ENCODE measurements at places on chromosomes 12 and 14. TPM values are rescaled to one million over a fixed set of nuclear protein-coding genes. Genes with fewer than 3 reads are reported as not detected.

GRCh38 chr14:96663076-96663475 lies 134.1 kb upstream of the VRK1 start:
- no peak overlapping the region for H3K4me3 ChIP-seq
- H3K27ac ChIP-seq, result no peak overlapping the region
- no peaks in the 10 kb centered on the region for H3K36me3 ChIP-seq

GRCh38 chr12:24360057-24360456 lies 410.6 kb upstream of the SOX5 start:
- no peaks in the 10 kb centered on the region for H3K36me3 ChIP-seq
- no peak overlapping the region for H3K4me3 ChIP-seq
- H3K27ac ChIP-seq, result no peak overlapping the region

DNA sequence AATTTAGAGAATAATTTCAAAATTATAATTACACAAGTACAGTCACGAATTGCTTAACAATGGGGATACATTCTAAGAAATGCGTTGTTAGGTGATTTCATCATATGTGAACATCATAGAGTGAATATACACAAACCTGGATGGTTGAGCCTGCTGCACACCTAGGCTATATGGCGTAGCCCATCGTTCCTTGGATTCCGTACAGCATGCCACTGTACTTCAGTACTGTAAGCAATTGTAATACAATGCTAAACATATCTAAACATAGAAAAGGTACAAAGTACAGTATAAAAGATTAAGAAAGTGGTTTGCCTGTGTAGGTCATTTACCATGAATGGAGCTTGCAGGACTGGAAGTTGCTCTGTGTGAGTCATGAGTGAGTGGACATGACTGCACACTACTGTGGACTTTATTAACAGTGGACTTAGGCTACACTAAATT lies 286.2 kb downstream of the CACNA1C start:
- DNase-seq, result no peak
- H3K27ac ChIP-seq, result no peak overlapping the region
- H3K4me1 ChIP-seq, result no peaks in the 10 kb centered on the region
- no peaks in the 10 kb centered on the region for H3K36me3 ChIP-seq
- no peaks in the 10 kb centered on the region for H3K27me3 ChIP-seq

GRCh38 chr14:95180966-95181741 lies 23.8 kb upstream of the DICER1 start:
- H3K27me3 ChIP-seq, result peaks cover 7% of the 10 kb centered on the region
- no peak for DNase-seq
- no peak overlapping the region for H3K27ac ChIP-seq

GRCh38 chr14:104445832-104446381 lies 133.7 kb upstream of the C14orf180 start:
- peaks cover 8% of the 10 kb centered on the region for H3K27me3 ChIP-seq
- H3K4me3 ChIP-seq, result no peak overlapping the region
- H3K27ac ChIP-seq, result no peak overlapping the region
- H3K4me1 ChIP-seq, result no peaks in the 10 kb centered on the region
- no peak for DNase-seq

DNA sequence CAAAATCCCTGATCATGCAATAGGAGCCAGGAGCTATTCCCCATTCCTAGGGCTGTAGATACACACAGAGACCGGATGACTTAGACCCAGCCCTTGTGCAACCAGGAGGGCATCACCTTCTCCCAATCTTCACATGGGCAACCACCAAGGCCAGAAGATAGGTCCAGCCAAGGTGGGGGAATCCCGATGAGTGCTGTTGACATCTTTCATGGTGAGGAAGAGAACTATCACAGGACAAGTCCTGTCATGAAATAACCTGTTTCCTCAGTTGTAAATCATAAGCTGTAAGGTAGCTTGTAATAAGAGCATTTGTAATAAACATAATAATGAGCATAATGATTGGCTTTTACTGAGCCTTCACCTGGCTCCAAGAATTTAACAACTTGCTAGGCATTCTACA lies 89.5 kb downstream of the GCH1 start:
- no peaks in the 10 kb centered on the region for H3K36me3 ChIP-seq
- H3K4me1 ChIP-seq, result no peaks in the 10 kb centered on the region
- DNase-seq, result no peak
- H3K27me3 ChIP-seq, result no peaks in the 10 kb centered on the region
- H3K27ac ChIP-seq, result no peak overlapping the region
- no peak overlapping the region for H3K4me3 ChIP-seq

DNA sequence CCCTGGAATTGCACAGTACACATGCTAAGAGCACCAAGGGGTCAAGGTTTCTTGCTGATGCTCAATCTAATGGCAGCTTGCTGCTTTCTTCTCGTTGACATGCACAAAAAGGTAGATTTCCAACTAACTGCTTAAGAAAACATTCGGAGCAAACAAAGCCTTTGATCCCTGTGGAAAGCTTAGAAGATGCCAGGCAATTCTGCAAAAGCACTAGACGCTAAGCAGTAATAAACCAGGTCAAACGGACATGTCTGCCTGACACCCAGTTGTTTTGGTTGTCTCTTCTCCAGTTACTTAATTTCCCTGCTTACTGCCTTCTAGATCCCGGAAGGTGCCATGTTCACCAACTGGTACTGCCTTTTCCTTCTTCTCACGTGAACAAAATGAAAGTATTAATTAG lies 100.5 kb upstream of the TMCC3 start:
- no peak overlapping the region for H3K4me3 ChIP-seq
- DNase-seq, result no peak
- no peaks in the 10 kb centered on the region for H3K36me3 ChIP-seq
- no peak overlapping the region for H3K27ac ChIP-seq

DNA sequence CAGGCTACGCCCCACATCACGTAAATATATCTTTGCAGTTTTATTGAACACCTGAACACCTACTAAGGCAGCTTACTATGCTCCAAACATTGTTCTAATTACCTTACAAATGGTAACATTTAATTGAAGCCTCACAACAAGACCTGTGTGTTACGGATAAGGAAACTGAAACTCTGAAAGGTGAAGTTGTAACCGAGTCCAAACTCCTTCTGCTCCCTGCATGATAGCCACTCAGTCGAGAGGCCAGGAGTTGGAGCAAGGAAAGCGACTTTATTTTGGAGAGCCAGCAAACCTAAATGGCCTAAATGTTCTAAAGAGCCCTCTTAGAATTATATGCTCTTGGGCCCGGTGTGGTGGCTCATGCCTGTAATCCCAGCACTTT lies 12.6 kb upstream of the TRPV4 start:
- H3K27me3 ChIP-seq, result no peaks in the 10 kb centered on the region
- H3K4me1 ChIP-seq, result peaks cover 3% of the 10 kb centered on the region
- no peak overlapping the region for H3K27ac ChIP-seq
- H3K36me3 ChIP-seq, result no peaks in the 10 kb centered on the region

Gene ULK1
- total RNA-seq, result 22.8 TPM

Gene AICDA
- total RNA-seq, result 0.71 TPM

Gene PRB3
- not detected for total RNA-seq

Gene NPFF
- not detected for total RNA-seq

Gene RNASE7
- total RNA-seq, result not detected

Data from CD8-positive, alpha-beta memory T cell (primary cell).